Glomerular endothelial cell (primary cell): ENCODE measurements at places on chromosomes 5 and 9. TPM values are rescaled to one million over a fixed set of nuclear protein-coding genes. Genes with fewer than 3 reads are reported as not detected.

Gene ANKRD18B
- total RNA-seq: 0.82 and 0.93 TPM in 2 replicates

DNA sequence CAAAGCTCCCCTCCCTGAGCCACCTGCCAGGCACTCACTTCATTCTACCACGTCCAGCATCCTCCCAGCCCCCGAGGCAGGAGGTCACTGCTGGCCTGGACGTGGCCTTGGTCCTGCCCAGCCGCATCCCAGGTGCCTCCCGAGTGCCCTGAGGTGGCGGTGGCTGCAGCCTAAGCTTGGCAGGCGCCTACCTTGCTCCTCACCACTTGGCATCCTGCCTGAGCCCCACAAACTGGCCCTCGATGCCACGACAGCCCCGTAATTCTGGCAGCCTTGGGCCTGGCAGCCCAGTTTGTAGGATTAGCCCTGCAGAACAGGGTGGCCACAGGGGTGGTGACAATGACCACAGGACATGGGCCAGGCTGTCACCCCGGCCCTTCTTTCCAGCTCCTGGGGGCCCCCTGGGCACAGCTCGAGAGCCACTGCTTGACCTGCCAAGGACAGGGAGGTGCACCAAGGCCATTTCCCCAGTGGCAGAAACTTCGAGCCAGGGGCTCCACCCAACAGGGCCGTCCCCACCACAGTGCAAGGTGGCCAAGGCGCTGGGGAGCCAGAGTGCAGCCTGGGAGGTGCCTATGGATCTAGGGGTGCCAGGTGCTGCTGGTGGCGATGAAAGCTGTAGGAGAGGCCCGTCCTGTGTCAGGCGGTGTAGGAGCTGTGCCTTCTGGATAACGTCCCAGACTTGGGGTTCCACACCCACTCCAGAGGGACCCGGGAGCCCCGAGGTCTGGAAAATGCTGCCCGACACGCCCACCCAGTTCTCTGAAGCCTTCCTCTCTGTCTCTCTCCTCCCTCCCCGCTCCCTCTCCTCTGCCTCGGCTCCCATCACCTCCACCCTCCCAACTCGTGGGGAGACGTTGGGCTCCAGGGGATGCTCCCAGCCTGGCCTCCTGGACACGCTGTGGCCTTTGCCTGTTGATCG, 18.4 kb downstream of the NKD2 start:
- no peak for DNase-seq

Gene BHMT
- total RNA-seq: not detected in 2 replicates

Gene IL4
- not detected in 2 replicates for total RNA-seq

- DNase-seq: no peak
These were observed 227.0 kb upstream of the ANKRD55 start for GRCh38 chr5:56460195-56460546.
